H9 (cell line): ENCODE measurements at places on chromosomes 5 and 9. TPM values are rescaled to one million over a fixed set of nuclear protein-coding genes. Genes with fewer than 3 reads are reported as not detected.

The CTSV gene
- 82.2 and 85.5 TPM in 2 replicates for total RNA-seq

The CMBL gene
- 12.2 and 12.6 TPM in 2 replicates for total RNA-seq

The CD274 gene
- total RNA-seq: 0.13 TPM in 1 of 2 replicates, not detected in the other

GRCh38 chr5:83955916-83956315 lies 235.3 kb upstream of the HAPLN1 start:
- H3K27me3 ChIP-seq: no peaks in the 10 kb centered on the region
- no peaks in the 10 kb centered on the region for H3K36me3 ChIP-seq
- no peak overlapping the region for H3K27ac ChIP-seq
- H3K4me3 ChIP-seq: no peak overlapping the region
- no peaks in the 10 kb centered on the region for H3K4me1 ChIP-seq

DNA sequence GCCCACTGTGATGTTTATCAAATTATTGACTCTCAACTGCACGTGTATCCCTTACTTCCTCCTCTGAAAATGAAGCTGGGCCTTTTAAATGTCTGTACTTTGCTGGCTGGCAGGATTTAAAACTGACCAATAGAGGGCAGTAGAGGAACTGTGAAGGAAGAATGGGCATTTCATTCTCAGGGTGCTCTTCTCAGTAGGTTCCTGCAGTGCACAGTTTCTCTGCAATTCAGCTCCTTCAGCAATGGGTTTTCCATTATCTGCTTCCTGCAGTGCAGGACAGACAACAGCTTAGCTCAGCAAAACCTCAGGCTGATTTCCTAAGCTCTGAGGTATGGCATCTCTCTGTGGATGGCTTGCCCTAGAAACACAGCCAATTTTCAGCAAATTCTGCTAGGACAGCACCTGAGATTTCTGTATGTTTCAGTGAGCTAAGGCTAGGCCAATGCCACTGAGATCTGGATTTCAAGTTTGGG lies 298.4 kb upstream of the PRDM9 start:
- no peak overlapping the region for H3K27ac ChIP-seq
- H3K4me3 ChIP-seq: no peak overlapping the region
- no peaks in the 10 kb centered on the region for H3K36me3 ChIP-seq
- H3K27me3 ChIP-seq: no peaks in the 10 kb centered on the region
